T-helper 2 cell treated with Interferon-gamma antibody and Interleukin-4, amounts not matched to agents 100 ng/mL and 5 ng/mL, for 36 hours (primary cell): ENCODE measurements at places on chromosomes 2 and 18. TPM values are rescaled to one million over a fixed set of nuclear protein-coding genes. Genes with fewer than 3 reads are reported as not detected.

The ZNF804A gene
- total RNA-seq = not detected in 2 replicates

The KYNU gene
- not detected in 2 replicates for total RNA-seq

The LIMS3 gene
- total RNA-seq = 0.20 and 0.66 TPM in 2 replicates

The VWA3B gene
- not detected in 2 replicates for total RNA-seq

The CXCR4 gene
- 94.2 and 97.6 TPM in 2 replicates for total RNA-seq

The HOXD9 gene
- not detected in 2 replicates for total RNA-seq

The DYNAP gene
- not detected in 2 replicates for total RNA-seq

The SKA1 gene
- total RNA-seq = 34.3 and 35.9 TPM in 2 replicates

The NEUROD1 gene
- not detected in 2 replicates for total RNA-seq

The UBE2F gene
- 82.5 and 92.7 TPM in 2 replicates for total RNA-seq

The GAREM2 gene
- total RNA-seq = 4.1 and 5.3 TPM in 2 replicates

The LINC00305 gene
- total RNA-seq = not detected in 2 replicates
